ENCODE measurements at places on chromosomes 3 and 15.

DNA sequence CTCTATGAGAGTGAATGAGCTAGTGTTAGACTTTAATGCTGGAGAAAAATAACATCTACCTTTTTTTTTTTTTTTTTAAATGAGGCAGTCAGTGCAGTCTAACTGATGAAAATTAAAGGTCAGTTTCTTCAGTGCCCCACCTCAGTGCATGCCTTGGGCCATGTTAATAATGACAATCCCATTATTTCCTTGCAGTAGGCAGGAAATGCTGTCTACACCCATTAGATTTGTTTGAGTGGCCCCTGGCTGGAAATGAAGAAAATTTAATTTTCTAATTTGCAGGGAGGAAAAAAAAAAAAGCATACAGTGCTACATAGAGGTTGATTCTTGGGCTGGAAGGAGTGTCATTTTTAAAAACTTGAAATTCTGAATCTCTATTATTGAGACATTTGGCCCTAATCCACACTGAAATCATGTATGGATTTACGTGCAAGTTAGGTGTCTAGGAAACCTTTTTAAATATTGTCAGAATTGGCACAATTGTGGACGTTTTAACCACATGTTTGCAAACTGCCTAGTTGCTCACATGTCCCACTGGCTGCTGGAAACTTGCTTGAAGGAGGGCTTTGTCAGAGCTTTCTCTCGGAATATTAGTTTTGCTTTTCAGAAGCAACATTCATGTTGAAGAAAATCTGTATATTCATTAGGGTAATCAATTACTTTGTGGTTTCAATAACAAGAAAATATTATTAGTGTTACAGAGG is 18.4 kb downstream of the FNDC3B start:
- no peak for DNase-seq

DNA sequence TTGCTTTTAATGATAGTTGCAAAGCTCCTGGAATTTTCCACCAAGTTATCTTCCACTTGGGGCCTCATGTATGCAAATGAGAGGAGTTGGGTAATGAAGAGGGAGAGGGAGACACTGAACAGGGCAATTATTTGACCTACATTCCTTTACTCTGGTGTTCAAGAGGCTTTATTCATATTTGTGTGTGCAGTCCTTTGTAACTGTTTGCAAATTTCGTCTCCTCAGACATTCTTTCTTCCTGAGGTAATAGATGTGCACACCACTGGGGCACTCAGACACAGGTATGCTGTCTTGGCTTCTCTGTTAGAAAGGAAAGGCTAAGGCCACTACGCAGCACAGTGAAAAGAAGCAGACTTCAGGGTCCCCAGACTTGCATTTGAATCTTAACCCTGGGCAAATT is 189.7 kb upstream of the IL12A start:
- peak; percentile 82 for DNase-seq

DNA sequence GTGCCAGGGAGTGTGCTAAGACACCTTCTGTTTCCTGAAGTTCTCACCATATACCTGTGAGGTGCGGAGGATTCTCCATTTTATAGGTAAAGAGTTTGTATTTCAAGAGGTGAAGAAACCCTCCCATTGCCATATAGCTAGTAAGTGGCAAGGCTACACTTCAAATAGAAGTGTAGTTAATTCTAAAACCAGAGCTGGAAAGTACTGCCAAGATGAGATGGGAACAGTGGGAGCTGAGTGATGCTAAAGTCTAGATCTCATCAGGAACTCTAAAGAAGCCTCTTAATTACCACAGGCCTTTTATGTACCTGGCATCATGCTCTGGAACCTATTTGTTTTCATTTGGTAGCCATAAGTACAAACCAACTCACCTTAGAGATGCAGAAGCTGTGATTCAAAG is 98.6 kb upstream of the NUDT16 start:
- DNase-seq = no peak

DNA sequence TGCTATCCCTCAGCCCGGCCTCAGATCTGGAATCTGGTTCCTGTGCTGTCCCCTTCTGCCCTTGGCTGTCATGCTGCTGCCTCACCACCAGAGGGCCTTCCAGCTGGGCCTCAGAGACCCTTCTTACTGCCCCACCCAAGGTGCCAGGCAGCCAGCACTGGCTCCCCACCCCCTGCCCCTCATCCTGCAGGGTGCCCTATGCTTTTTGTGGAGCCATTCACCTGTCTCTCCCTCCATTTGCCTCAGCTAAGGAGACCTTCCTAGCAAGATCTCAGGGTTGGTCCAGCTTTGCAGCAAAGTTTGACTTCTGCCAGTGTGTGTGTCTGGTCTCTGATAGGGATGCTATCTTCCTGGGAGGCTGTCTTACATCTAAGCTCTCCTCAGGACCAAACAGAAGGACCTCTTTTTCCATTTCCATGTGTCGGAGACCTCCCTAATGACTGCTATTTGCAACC is 1.9 kb upstream of the VWA5B2 start:
- peak; percentile 46 for DNase-seq

DNA sequence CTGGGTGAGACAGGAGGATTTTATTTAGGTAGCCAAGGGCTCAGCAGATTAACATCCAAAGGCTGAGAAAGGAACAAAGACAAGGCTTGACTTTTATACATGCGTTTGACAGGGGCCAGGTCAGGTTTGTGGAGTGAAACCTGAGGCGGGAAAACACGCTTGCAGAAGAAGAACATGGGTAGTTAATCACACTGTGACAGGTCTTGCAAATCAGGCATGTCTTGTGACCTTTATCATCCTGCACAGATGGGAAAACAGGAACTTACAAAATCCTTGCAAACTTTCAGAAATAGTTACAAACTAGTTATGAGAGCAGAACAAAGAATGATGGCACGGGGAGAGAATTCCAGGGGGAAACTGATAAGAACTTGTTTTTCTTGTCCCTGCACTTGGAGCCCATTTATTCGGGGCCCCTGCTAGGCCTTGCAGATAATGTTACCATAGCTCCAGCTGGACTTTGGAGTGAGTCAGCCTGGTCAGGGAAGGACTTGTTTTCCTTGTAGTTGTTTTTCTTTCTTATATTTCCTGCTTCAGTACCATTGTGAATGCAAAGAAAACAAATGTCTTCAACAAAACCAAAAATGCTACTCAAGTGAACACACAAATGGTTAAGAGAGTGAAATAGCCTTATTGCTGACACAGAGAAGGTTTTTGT is 965.9 kb upstream of the ROBO1 start:
- DNase-seq = peak; percentile 41

- DNase-seq = no peak
Observed at GRCh38 chr3:9404680-9405079, 7.3 kb downstream of the SETD5 start.

DNA sequence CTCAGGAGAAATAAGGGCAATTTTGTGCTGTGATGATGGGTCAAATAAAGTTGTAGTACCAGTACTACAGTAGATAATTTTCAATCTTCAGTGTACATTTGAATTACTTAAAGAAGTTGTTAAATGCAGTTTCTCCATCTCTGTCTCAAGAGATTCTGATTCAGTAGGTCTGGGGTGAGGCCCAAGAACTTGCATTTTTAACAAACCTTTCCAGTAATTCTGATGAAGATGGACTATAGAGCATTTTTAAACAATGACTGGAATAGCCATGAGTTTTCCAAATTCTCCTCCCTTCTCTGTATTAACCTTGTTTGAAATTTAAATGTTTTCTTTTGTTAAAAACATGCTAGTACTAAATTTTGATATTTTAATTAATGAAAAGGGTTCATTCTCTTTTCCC is 127.0 kb upstream of the CD96 start:
- DNase-seq = no peak
